ENCODE measurements at places on chromosomes 6 and 20. TPM values are rescaled to one million over a fixed set of nuclear protein-coding genes. Genes with fewer than 3 reads are reported as not detected.

TGM2 gene
- total RNA-seq: 131 TPM

GRCh38 chr6:37221585-37222124, 35.9 kb upstream of the TBC1D22B start:
- peak; percentile 18 for DNase-seq

GRCh38 chr20:32296412-32296811, 19.0 kb downstream of the KIF3B start:
- no peak for DNase-seq

- DNase-seq: no peak
These were observed 9.2 kb downstream of the TUBB2A start for GRCh38 chr6:3147914-3148757.

DNA sequence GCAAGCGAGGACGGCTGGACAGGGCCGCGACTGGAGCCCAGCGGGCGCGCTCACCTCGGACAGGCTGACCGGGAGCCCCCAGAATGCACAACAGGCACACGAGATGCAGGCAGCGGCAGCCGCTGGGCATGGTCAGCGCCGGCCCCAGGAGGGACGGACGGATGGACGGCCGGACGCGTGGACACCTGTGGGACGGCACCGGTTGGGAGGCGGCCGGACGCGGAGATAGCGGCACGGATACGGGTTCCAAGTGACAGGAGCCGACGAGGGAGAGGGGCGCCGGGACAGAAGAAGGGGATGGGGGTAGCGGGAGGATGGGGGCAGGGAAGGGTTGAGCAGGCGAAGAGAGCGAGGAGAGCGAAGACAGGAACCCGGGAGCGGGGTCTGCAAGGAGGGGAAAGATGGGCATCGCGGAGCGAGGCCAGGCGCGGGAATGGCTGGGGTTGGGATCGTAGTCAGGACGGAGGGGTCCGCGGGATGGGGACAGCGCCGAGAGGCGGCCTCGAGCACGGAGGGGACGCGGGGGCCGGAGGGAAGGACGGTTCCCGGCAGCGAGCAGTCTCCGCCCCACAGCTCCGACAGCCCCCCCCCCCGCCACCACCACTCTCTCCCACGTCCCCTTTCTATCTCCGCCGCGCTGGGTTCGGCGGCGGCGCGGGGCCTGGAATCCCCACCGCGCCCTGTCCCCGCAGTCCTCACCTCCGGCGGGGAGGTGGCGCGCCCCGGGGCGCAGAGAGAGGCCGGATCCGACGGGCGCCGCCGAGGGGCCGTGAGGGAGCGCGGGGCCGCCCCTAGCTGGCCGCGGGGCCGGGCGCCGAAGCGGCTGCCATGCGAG, 435 bp downstream of the DLK2 start:
- DNase-seq: peak; percentile 94

DNA sequence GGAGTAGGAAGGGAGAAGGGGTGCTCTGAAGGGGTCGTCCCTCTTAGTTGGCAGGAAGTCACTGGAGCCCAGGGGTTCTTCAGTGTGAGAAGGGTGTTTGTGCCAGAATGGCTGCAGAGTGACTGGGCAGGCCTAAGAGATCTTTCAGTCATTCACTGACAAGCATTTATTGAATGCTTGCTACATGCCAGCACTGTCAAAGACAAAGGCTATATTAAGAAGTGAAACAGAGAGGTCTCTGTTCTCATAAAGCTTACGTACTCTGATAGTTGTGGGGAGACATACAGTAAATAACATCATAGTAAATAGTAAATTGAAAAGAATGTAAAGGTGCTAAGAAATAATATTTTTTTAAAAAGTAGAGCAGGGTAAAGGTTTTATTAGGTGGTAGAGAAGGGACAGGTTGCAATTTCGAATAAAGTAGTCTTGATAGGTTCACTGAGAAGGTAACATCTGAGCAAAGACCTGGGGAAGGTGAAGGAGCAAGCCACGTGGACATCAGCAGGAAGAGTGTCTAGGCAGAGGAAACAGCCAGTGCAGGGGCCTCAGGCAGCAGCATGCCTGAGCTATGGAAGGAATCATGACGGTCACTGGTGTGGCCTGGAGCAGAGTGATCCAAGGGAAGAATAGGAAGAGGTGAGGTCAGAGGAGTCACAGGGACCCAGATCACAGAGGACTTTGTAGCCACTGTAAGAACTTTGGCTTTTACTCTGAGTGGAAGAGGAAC, 36.3 kb upstream of the RNF8 start:
- no peak for DNase-seq

HUS1B gene
- 0.77 TPM for total RNA-seq

- no peak for DNase-seq
These were observed 7.4 kb downstream of the SNX9 start for GRCh38 chr6:157830354-157831017.

DNA sequence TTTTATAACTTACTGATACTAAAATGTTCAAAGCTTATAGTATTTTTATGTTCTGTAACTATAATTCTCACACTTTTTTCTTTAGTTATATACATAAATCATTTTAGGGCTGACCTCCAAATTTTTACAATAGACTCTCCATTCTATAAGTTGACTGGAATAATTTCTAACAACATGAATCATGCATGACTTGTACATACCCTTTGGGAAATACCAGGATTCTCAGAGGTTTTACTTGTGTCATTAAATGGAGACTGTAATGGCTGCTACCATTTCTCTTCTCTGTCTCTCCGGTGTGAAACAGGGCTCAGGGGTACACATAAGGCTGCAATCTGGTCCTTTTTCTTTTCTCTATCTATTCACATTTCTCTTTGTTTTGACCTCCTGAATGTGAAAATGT, 222.2 kb upstream of the FLRT3 start:
- no peak for DNase-seq

DNA sequence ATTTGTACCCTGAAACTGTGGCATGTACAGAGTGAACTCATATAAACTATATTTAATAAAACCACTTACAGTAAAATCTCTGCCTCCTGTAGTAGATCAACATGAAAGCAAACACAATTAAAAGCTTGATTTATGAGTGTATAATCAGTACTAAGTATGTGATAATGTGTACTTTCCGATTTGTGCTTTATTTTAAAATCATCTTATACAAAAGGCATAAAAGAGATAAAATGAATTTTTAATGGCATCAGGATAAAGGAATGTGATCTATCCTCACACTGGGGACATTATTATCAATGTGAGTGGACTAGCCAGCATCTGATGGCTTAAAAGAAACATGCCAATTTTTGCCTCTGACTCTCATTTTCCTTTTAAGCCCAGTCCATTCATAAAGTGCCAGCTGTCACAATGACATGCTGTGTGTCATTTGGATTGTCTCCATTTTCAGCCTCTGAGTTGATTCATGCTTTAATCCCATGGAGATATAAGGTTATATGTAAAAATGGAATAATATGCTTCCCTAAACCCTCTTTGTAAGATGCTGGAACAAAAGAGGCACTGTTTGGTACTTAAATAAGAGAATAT, 831.6 kb upstream of the EYS start:
- no peak for DNase-seq

TMEM74B gene
- 0.42 TPM for total RNA-seq

OLIG3 gene
- total RNA-seq: not detected

- no peak for DNase-seq
These were observed 8.2 kb downstream of the CUL7 start for GRCh38 chr6:43045371-43045930.

- no peak for DNase-seq
These were observed 377.4 kb downstream of the CD109 start for GRCh38 chr6:74073429-74073828.

GRCh38 chr6:29737707-29738630, 14.7 kb downstream of the HLA-F start:
- DNase-seq: no peak

ZSCAN23 gene
- total RNA-seq: 1.5 TPM

DNA sequence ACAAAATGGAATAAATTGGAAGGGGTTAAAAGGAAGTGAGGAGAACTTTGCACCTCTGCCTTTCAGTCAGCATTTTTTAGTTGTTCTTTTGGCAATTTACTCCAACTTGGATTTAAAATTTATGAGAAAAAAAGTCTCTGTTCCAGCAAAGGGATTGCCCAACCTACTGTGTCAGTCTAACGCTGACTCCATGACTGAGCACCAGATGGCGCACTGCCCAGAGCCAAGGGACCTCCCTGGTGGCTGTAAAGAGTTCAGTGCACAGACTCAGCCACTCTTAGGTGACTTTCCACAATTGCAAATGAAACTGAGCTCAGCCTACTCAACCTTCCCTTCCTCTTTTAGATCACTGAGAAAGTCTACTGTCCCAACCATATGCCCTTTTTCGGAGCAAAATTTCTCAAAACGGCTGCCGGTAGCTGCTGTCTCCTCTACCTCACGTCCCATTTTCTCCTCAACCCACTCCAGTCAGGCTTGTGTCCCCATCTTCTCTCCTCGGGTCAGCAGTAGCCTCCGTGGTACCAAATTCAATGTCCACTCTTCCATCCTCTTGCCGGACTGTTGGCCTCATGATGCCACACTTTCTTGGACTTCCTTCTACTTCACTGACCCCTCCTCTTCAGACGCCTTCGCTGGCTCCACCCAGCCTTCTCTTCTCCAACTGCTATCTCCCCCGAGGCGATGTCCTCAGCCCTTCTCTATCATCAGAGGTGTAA, 38.7 kb downstream of the GSTA2 start:
- no peak for DNase-seq

THEMIS gene
- 0.45 TPM for total RNA-seq

DNA sequence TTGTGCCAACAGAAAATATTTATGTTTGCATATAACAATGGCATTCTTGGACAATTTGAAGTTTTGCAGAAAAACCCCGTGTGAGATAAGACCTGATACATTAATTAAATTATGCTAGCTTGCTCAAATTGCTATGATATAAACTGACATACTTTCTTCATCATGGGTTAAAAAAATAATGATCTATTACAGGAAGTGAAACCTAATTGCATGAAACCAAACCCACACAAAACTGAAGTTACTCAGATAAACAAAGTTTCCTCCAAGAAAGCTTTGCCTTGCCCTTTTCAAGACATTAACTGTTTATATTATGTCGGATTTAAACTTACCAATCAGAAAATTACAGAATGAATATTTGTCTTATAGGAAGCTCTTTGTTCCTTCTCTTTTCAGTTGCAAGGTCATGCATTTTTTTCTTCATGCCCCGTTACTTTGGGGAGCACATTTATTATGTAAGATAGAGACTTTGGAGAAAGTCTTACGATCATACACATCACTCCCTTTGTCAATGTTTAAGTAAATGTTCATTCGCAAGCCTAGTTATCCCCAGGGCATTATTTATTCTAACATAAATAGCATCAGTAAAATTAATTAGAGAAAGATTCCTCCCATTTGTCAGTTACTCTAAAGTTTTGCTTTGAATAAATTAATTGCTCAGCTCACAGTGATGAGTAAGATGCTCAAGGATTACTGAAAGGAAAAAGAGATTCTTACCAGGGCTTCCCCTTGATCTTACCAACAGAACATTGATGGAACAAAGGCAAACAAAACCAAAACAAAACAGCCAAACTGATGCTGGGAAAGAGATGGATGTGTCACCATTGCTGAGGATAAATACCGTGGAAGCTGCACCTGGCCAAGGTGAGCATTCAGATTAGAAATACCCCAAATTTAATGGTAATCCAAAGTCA, 14.8 kb upstream of the TMEM244 start:
- DNase-seq: no peak

DNA sequence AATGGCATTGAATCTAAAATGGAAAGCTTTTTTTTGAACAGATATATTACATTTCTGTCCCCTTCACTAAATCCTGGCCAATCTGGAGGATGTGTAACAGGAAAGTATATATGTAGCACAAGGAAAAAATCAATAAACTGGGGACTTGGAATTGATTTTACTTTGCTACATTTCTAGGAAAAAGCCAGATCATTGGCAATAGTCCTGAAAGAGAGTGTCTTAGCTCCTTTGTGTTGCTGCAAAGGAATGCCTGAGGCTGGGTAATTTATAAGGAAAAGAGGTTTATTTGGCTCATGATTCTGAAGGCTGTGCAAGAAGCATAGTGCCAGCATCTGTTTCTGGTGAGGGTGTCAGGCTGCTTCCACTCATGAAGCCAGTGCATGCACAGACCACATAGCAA, 574.9 kb downstream of the HTR1B start:
- DNase-seq: no peak

- no peak for DNase-seq
These were observed 102.1 kb upstream of the NT5E start for GRCh38 chr6:85347812-85348211.

LPA gene
- total RNA-seq: not detected

ME1 gene
- total RNA-seq: 31.7 TPM

DNA sequence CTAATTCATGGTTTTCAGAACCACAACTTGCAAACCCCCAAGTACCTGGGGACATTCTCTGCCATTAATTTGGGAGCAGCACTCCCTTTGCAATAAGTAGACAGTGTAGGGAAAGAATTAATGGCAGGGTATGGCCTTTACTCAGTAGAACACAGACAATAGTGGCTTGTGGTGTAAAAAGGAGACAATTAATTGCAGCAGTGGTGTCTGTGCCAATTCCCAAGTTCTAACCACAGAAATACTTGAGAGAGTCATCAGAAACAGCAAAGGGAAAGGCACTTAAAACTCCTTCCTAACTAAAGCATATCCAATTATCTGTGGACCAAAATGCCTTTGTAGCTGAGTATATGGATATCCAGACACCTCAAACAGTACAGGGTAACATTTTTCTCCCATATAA, 257.6 kb upstream of the POU3F2 start:
- no peak for DNase-seq

- DNase-seq: no peak
These were observed 5.9 kb downstream of the CASS4 start for GRCh38 chr20:56417911-56418310.

TSHZ2 gene
- total RNA-seq: 60.5 TPM
